ENCODE measurements at places on chromosomes 1 and 21. TPM values are rescaled to one million over a fixed set of nuclear protein-coding genes. Genes with fewer than 3 reads are reported as not detected.

Gene TMPRSS15
- 0.05 TPM for total RNA-seq

Gene FAM78B
- total RNA-seq = not detected

DNA sequence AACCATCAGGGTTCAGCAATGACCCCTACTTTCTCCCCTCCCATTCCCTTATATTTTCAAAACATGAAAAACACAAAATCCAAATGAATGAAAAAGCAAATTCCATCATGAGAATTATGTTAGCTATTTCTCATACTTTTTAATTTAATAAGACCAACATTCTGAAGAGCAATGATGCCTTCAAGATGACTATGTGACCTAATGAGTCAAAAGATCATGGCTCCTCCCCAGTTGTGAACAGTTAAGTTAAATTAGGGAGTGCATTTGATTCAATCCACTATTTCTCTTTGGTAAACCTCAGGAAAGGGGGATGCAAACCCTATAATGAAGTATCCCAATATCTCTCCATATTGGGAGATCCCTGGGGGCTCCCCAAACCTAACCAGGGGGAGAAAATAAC, 36.5 kb downstream of the PUM1 start:
- no peak for DNase-seq

Gene PM20D1
- not detected for total RNA-seq

Gene VASH2
- 113 TPM for total RNA-seq

Gene CCDC17
- 0.78 TPM for total RNA-seq

DNA sequence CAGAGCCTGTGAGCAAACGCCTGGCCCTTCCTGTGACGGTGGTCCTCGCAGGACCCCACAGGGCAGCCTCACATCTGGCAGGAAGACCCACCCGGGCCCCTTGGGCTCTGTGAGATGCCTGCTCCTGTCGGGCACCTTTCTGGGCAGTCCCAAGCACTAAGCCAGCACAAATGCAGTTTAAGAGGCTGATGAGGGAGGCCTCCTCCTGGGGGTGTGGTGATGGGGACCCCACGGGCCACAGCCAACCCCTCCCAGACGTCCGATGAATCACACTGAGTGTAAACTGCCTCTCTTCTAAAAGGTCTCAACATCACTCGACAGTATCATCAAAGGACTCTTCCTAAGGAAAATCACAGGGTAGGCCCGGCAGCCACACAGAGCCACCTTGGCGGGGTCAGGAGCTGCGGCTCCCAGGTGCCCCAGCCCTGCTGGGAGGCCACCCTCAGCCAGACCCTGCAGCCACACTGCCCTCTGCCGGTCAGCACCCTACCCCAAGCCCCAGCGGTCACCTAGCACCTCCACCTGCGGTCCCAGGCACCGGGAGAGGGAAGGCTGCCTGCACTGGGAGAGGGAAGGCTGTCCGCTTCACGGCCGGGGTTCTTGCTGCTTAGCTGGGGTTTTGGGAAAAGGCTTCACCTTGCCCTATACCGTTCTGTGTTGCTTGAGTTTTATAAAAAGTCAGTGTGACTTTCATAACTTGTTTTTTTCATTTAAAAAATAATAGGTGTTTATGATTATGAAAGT, 3.9 kb upstream of the PRKCZ start:
- no peak for DNase-seq

All from myocyte (in vitro differentiated cells).